H1 (cell line): ENCODE measurements at places on chromosomes 5 and 9. TPM values are rescaled to one million over a fixed set of nuclear protein-coding genes. Genes with fewer than 3 reads are reported as not detected.

Gene CCDC69
- total RNA-seq = 10.8 and 11.5 TPM in 2 replicates

Gene TSSK1B
- total RNA-seq = not detected in 2 replicates

Gene OLFML2A
- total RNA-seq = 11.4 and 11.5 TPM in 2 replicates

Gene GNE
- 9.3 and 11.1 TPM in 2 replicates for total RNA-seq

Gene PCDHA7
- total RNA-seq = 1.6 and 2.7 TPM in 2 replicates

GRCh38 chr5:91438871-91439270 lies 55.8 kb upstream of the ARRDC3 start:
- no peak for DNase-seq

- DNase-seq = no peak
Observed at GRCh38 chr9:135661816-135662560, 1.1 kb upstream of the LCN9 start.

Gene ETF1
- total RNA-seq = 168 TPM in 2 replicates

DNA sequence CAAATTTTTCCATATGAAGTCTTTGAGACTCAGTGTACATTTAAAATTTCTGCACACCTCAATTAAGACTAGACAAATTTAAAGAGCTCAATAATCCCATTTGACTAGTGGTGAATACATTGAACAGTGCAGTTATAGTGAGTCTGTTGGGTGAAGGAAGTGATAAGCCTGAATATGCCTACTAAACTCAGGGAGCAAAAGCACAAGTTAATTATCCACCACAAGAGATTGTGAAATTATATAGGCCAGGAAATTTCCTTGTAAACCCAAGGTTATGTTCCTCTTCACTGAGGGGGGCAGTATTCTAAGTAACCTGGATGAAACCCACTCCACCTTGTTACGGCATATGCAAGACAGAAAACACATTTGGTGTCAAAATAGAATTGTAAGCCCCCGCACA lies 612.9 kb upstream of the DAB2 start:
- no peak for DNase-seq

Gene BARX1
- 2.1 and 2.6 TPM in 2 replicates for total RNA-seq

GRCh38 chr5:40386289-40386688 lies 293.4 kb upstream of the PTGER4 start:
- no peak for DNase-seq
